Effector memory CD8-positive, alpha-beta T cell (primary cell): ENCODE measurements at places on chromosomes 6 and 20.

GRCh38 chr6:82185948-82186535, 61.5 kb downstream of the IBTK start:
- DNase-seq, result no peak

GRCh38 chr6:110114004-110114403, 65.5 kb downstream of the WASF1 start:
- no peak for DNase-seq

- DNase-seq, result no peak
Measured at GRCh38 chr6:39791311-39791710, 865 bp upstream of the DAAM2 start.

DNA sequence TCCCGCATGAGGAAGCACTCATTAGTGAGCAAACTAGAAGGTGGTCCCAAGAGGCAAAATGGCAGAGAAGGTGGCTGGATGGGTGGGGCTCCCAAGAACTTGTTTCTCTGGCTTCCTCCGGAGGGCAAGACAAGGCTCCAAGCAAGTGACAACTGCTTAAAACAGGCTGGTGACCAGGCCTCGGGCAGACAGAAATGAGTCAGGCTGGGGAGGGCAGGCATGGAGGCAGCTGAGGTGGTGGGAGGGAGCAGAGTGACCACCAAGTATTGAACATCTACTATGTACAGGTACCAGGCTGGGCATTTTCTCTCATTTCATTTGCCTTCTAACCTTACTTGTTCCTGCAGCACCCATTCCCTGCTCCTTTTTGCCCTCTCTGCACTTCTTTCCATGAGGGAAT, 33.4 kb downstream of the TNXB start:
- no peak for DNase-seq

DNA sequence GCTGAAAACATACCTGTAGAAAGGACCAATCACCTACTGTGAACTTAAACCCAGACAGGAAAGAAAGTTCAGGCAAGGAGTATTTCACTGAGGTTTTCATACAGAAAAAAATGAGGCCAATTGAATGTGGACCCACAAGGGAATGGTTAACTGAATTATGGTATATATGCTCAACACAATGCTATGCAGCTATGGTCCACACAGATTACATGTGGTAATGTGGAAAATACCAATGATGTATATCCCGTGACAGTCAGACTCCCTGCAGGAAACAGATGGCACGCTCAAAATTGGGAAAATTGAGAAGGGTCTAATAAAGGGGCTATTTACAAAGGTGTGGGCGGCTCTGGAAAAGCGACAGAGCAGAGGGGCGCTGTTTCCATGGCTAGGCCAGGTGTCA, 47.1 kb upstream of the PIM1 start:
- DNase-seq, result no peak

GRCh38 chr20:62025394-62025793, 40.3 kb downstream of the TAF4 start:
- DNase-seq, result no peak

DNA sequence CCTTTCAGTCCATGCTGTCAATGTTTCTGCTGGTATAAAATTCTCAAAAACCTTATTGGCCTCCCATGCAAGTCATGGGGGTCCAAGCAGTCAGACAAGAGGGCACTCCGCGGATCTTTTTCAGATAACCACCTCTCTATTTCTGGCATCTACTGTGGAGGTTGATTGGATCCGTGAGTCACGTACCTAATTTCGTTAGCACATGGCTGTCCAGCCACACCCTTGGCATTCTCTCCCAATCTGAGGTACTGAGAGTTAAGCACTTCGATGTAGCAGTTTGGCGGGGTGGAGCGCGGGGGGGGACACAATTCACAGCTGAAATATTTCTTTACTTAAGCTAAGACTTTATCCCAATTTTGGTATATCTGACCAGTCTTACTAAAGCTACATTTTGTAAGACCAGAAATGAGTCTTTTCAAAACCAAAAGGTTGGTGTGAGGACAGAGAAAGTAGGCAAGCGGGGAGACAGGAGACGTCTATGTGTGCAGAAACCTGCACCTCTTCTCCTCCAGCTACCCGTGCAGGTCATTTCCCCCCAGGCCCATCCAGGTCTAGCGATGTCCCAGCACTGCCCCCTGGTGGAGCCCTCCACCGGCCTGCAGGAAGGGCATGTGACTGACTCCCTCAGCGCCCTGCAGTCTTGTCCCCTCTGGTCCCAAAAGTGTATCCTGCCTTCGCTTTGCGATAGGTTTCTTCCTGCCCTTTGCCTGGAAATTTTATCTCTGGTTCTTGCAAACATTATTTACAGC, 113.1 kb downstream of the ADAT2 start:
- DNase-seq, result peak; percentile 19

DNA sequence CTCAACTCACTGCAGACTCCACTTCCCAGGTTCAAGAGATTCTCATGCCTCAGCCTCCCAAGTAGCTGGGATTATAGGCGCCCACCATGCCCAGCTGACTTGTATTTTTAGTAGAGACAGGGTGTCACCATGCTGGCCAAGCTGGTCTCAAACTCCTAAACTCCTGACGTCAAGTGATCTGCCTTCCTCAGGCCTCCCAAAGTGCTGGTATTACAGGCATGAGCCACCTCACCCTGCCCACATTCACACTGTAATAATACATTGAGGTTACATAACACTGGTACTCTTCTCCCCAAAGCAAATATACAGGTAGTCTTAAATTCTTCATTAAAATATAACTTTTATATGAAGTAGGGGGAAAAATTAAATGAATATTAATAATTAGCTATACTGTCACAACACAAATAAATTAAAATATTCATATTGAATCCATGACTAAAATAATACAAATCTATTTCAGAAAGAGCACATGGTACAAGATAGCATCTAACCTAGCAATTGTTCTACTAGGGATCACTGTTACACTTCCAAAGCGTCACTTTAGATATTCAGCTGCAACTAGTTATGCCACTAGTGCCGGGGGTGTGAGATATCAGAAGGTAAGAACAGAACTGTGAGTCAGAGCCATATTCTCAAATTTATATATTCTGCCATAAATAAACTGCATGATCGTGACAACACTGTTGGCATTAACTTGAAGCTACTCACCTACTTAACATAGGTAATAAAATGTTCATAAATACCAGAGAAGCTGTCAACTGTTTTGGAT, 169.1 kb upstream of the SHLD1 start:
- DNase-seq, result no peak

DNA sequence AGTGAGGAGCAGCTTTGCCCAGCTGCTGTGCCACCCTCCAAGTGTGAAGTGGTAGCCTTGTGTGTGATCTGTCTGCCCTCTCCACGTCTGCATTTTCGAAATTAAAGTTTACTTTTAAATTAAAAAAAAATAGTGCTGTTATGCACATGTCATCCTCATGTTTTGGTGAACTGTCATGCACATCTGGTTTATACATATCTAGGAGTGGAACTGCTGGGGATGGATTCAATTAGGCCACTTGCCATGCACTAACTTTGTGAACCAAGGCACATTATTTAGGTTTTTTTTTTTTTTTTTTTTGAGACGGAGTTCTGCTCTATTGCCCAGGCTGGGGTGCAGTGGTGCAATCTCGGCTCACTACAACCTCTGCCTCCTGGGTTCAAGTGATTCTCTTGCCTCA, 3.6 kb downstream of the GTSF1L start:
- DNase-seq, result no peak

DNA sequence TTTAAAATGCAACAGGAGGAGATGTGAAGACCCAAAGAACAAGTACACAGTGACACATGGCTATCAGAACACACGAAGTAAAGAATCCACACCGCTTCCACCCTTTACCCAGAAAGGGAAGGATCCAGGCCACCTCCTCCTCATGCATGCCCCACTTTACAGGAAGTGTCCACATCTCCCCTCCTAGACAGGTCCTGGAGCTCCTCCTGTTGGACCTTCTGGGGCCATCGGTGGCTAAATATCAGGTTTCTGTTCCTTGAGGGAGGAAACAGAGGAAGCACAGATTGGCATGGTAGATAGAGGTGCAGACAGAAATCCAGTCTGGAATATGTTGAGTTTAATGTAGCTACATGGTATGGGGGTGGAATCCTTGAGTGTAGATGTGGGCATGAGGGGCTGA, 10.9 kb downstream of the NINL start:
- no peak for DNase-seq

DNA sequence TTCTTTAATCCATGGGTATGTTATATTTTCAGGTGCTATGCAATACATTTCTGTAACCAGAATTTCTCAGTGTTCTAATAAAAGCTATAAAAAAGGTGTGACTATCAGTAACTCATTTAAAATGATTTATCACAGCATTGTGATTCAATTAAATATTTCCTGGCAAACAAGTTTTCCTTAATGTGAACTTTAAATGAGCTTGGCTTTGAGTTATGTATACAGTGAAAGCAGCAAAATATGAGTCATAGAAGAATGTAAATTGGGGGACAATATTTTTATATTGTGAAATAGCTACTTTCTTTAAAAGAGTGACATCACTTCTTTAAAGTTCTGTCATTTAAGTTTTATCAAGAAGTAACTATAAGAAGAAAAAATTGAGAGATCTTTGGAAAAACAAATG, 484.9 kb upstream of the MAN1A1 start:
- no peak for DNase-seq

GRCh38 chr20:57476084-57476526, 48.8 kb downstream of the CTCFL start:
- DNase-seq, result no peak

- DNase-seq, result no peak
Measured at GRCh38 chr20:43171930-43172329, 17.8 kb downstream of the PTPRT start.

GRCh38 chr6:4812068-4812467, 35.9 kb downstream of the CDYL start:
- DNase-seq, result no peak

- DNase-seq, result no peak
Measured at GRCh38 chr6:170160031-170160627, 130.7 kb downstream of the DLL1 start.

DNA sequence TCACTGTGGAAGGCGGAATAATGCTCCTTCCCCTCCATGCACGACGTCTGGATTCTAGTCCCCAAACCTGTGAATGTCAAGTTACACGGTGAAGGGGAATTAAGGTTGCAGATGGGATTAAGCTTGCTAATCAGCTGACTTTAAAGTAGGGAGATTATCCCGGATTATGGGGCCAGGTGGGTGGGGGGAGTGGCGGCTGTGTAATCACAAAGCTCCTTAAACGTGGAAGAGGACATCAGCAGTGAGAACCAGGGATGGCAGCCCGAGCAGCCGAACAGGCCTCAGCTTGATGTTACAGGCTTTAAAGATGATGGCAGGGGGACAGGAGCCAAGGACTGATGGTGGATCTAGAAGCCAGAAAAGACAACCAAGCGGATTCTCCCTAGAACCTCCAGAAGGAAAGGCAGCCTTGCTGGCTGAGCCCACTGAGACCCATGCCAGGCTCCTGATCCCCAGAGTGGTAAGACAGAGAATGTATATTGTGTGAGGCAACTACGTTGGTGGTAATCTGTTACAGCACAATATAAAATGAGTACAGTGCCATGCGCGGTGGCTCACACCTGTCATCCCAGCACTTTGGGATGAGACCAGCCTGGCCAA, 117.5 kb downstream of the SCML4 start:
- DNase-seq, result no peak

- no peak for DNase-seq
Measured at GRCh38 chr6:42078386-42078785, 28.1 kb downstream of the TAF8 start.

GRCh38 chr6:109013656-109014305, 80.9 kb downstream of the SESN1 start:
- DNase-seq, result no peak

DNA sequence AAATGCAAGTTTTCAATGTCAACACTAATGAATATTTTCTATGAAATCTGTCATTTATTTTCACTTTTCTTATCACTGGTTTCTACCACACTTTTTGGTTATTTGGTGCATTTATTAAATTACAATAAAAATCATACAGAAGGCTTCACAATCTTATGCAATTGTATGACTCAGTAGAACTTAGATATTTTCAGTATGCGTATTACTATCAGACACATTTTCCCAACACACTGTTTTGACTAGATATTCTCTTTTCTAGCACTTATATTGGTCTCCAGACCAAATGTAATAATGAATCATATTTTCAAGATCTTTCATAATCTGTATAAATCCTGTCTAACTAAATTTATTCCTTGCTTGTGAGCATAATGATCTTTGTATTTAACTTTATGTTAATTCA, 74.1 kb downstream of the FAM83B start:
- DNase-seq, result no peak

DNA sequence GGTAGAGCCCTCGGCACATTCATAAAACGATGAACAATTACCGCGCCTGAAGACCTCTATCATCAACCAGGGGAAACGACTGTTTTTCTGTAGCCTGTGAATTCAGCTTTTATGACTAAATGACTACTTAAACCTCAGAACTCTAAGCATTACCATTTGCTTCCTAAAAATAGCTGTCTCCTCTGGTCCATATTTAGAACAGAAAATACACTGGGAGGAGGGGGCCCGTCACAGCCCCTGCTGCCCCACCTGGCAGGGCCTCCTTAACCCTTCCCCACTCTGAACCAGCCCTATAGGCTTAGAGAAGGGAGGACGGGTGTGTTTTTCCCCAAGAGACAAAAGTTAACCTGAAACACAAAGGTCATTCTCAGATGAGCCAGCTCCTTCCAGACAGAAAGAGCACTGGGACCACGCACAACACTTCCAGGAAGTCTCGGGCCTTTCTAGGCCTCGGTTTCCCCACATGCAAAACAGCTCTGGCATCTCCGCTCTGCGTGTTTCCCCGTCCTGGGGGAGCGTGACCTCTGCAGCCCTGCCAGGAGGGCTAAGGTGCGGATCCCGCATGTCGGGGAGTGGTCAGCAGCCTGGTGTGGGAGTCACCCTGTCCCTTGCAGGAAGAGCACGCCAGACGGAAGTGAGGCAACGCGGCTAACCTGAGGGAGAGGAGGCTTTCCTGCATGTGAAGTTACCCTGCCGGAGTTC, 193.9 kb downstream of the DLL1 start:
- no peak for DNase-seq

GRCh38 chr20:35369804-35370203, 42.0 kb downstream of the UQCC1 start:
- DNase-seq, result no peak

DNA sequence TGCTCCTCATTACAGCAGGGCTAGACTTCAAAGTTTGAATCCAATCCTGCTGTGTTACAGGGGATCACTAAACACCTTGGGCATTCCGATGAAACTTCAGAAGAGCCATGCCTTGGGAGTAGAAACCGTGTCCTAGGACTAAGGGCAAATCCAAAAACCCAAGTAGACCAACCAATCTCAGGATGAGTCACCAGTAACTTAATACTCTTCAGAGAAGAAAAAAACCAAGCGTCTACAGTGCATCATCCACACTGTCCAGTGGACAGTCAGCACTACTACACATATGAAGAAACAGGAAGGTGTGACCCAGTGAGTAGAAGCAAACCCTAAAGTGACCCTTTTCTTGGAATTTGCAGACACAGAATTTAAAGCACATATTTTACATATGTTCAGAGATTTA, 39.5 kb upstream of the VAPB start:
- no peak for DNase-seq

- DNase-seq, result no peak
Measured at GRCh38 chr6:130918171-130918570, 91.0 kb downstream of the SMLR1 start.

- no peak for DNase-seq
Measured at GRCh38 chr6:56902641-56903464, 52.1 kb upstream of the BEND6 start.
